Stimulated activated CD4-positive, alpha-beta T cell treated with anti-CD3 and anti-CD28 coated beads, TNF-alpha, amount 100 ng/mL, for 1 hour (primary cell): ENCODE measurements at places on chromosomes 3 and 15.

GRCh38 chr15:40106203-40107161 is 2.2 kb downstream of the BMF start:
- DNase-seq, result no peak

DNA sequence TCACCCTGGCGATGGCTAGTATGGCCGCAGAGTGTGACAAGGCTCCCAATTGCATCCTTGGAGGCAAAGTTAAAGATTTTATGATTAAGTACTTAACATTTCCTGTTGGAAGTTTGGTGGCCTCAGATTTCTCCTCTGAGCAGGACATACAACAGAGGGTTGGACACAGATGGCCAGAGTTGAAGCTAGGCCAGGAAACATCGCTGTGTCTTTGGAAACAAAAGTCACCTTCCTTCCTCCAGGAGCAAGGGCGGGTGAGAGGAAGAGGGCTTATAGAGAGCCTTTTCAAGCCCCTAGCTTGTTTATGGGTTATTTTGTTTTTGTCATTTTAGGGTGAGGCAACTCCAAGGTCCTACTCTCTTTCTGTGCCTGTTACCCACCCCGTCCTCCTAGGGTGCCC is 24.2 kb downstream of the SLC6A1 start:
- DNase-seq, result no peak

- no peak for DNase-seq
Measured at GRCh38 chr3:45507820-45508317, 86.7 kb upstream of the LIMD1 start.

GRCh38 chr15:41935566-41936020 is 36.8 kb downstream of the EHD4 start:
- no peak for DNase-seq

DNA sequence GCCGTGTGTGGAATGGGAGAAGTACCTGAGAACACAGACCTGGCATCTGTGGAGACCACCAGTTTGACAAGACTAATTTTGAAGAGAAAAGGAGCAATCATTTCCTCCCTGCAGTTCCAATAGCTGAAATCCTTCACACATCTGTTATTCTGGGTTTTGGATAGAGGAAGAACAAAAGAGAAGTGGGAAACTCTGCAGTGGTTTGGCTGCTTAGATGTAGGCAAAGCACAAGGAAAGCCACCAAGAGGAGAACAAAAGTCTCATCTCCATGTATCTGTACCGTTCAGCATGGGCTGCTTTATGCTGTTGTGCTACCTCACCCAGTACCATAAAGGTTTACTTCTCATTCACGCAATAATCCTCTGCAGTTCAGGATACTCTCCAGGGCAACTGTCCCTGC is 153.1 kb upstream of the COL8A1 start:
- no peak for DNase-seq
